ENCODE measurements at places on chromosomes 7 and 10. TPM values are rescaled to one million over a fixed set of nuclear protein-coding genes. Genes with fewer than 3 reads are reported as not detected.

Gene STN1
- 15.8 TPM for total RNA-seq

Gene UNCX
- total RNA-seq = not detected

Gene PALD1
- 4.1 TPM for total RNA-seq

Gene DNAJC1
- 46.5 TPM for total RNA-seq

Gene PTCD1
- total RNA-seq = 4.4 TPM

Gene IFIT1B
- total RNA-seq = not detected

Gene GNAT3
- total RNA-seq = not detected

Gene HOXA1
- total RNA-seq = 2.7 TPM

Gene NUTM2E
- total RNA-seq = 0.52 TPM

Gene GNG11
- total RNA-seq = 9.4 TPM

Gene KCP
- 1.5 TPM for total RNA-seq

Gene AIMP2
- 49.7 TPM for total RNA-seq

Gene PGAM2
- total RNA-seq = 0.41 TPM

Gene C10orf67
- total RNA-seq = not detected

Gene PRF1
- total RNA-seq = not detected

Gene SPAM1
- not detected for total RNA-seq

Gene SH2D4B
- total RNA-seq = not detected

Gene HOXA3
- 9.3 TPM for total RNA-seq

Gene NME8
- not detected for total RNA-seq

Gene SEMA3E
- total RNA-seq = 5.1 TPM

Gene TAS2R3
- not detected for total RNA-seq

Gene NKX6-2
- not detected for total RNA-seq

Gene PNLIPRP3
- not detected for total RNA-seq

All from chondrocyte (in vitro differentiated cells).